NCI-H446 (cell line): ENCODE measurements at places on chromosomes 7 and 10.

DNA sequence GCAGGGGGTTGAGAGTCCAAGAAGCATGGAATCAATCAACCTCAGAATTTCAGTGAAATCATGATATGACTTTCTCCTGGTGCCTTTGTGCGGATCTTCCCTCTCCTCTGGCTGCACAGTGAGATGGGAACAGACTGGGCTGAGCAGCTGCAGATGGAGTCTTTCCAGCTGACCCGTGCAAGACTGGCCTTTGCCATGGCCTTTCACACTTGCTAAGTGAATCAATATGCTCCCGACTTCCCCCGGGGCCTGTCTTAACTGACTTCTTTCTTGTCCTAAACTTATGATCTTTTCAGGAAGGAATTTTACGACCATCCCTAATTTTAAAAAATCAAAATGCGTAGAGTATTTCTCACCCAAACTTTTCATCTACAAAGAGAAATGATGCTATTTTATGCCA, 469.9 kb downstream of the GALNT17 start:
- no peak for DNase-seq

- DNase-seq, result no peak
Measured at GRCh38 chr10:90916392-90917237, 4.3 kb downstream of the ANKRD1 start.

GRCh38 chr10:7967035-7967434, 87.5 kb upstream of the GATA3 start:
- no peak for DNase-seq

GRCh38 chr10:120132811-120133210, 240.3 kb downstream of the SEC23IP start:
- DNase-seq, result no peak

- DNase-seq, result no peak
Measured at GRCh38 chr10:62760401-62760800, 44.1 kb upstream of the ADO start.

GRCh38 chr7:158272091-158272490, 315.5 kb downstream of the PTPRN2 start:
- no peak for DNase-seq

DNA sequence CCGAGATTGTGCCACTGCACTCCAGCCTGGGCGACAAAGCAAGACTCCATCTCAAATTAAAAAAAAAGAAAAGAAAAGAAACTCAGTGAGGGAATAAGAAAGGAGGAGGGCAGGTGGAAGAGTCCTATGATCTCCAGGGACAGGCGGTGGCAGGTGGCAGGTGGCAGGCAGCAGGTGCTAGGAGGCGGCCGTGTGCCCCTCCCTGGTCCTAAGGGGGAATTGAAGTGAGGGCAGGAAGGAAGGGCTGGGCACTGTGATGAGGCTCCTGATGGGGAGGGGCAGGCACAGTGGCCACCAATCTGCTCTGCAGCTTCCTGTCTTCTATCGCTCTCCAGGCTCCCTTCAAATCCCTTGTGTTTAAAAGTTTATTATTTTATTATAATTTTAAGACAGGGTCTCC, 41.2 kb upstream of the UBE3C start:
- DNase-seq, result no peak

DNA sequence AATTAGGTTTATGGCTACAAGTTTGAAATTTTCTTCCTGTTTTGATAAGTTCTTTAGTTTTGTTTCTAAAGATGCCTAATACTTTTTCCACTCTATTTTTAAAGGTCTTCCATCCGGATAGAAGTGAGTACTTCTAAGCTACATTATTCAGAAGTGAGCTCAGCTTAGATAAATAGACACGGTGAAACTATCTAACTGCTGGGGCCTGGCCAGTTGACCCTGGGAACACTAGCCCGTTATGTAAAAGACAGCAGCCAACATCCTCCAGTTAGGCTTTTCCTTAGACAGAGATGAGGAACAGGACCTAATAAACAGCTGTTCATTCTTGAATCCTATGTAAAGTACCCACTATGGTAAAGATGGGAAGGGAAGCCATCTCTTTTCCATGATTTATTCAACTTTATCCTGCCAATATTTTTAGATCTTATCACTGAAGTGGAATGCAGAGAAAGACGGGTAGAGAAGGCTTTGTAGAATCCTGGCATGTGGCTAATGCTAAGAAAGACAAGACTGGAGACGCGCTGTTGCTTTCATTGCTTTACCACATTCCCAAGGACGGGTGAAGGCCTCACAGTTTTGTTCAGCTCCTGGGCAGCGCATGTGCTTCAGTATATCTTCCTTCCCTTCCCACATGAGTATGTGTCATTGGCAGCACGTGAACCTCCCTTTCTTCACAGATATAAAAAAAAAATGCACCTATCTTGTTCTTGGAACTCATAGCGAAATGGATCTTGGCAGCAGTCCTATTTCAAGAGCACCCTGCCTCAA, 340.0 kb upstream of the MEOX2 start:
- peak; percentile 20 for DNase-seq

DNA sequence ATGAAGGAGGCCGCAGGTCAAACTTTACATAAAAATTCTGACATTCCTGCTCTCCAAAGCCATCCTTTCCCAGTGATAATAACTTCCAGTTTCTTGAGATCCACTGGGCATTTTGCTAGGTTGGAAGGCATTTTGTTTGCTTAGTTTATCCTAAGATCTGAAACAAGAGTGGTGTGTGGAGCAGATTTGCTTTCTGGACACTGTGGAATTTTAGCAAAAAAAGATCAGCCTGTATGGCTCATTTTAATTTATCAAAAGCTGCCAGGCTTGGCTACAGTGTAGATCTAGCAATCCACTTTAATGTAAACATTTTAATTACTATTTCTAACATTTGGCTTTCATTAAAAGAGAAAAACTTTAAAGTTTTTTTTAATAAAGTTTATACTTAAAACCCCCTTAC, 124.8 kb downstream of the SAMD9 start:
- DNase-seq, result no peak

- DNase-seq, result no peak
Measured at GRCh38 chr10:31756729-31757110, 171.9 kb downstream of the ARHGAP12 start.

- DNase-seq, result no peak
Measured at GRCh38 chr10:79435271-79436065, 10.0 kb downstream of the ZCCHC24 start.

DNA sequence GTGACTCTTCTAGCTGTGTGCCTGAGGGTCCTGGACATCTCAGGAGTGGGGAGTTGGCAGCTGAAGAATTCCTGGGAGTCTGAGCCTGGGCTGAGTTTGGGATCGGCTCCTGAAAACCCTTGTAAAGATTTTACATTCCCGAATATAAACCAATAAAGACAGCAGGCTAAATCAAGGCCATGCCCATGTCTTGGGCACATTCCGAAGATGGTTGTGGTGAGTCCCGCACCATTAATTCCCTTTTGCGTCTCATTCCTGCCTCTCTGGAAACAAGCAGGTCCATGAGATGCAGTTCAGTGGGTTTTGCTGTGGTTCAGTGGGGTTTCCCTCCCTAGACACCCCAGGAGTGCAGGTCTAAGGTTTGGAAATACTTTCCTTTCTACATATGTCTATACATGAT, 90.9 kb downstream of the COL26A1 start:
- no peak for DNase-seq

GRCh38 chr7:128867241-128867640, 4.6 kb downstream of the ATP6V1F start:
- DNase-seq, result no peak

DNA sequence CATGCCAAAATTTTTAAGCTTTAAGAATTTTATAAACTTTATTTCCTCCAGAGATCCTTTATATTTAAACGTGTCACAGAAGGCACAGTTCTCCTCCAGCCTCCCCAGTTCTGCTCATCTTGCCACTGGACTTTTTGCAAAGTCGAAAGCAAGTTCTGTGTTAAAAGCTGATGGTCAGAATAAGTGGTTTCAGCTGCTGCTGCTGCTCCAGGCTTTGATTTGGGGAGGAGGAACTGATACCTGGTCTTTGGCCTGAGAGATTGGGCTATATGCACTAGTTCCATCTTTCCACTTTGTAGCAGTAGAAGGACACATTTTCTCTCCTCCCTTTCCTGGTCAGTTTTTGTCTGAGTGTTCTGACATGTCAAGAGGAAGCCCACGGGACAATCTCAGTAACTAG, 435.9 kb upstream of the PHF14 start:
- no peak for DNase-seq

- no peak for DNase-seq
Measured at GRCh38 chr7:139183878-139184338, 47.1 kb upstream of the UBN2 start.

- no peak for DNase-seq
Measured at GRCh38 chr7:44615793-44616192, 9.4 kb downstream of the OGDH start.

DNA sequence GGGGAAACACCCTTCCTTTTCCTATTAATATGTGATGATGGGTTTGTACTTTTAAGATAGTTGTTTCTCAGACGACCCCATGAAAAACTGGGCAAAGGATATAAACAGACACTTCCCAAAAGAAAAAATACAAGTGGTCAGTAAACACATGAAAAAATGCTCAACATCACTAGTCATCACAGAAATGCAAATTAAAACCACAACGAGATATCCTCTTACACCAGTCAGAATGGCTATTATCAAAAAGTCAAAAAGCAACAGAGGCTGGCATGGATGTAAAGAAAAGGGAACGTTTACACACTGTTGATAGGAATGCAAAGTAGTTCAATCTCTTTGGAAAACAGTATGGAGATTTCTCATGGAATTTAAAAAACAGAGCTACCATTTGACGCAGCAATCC, 111.4 kb upstream of the ZEB1 start:
- no peak for DNase-seq

GRCh38 chr10:133151543-133151972, 8.5 kb upstream of the KNDC1 start:
- no peak for DNase-seq

DNA sequence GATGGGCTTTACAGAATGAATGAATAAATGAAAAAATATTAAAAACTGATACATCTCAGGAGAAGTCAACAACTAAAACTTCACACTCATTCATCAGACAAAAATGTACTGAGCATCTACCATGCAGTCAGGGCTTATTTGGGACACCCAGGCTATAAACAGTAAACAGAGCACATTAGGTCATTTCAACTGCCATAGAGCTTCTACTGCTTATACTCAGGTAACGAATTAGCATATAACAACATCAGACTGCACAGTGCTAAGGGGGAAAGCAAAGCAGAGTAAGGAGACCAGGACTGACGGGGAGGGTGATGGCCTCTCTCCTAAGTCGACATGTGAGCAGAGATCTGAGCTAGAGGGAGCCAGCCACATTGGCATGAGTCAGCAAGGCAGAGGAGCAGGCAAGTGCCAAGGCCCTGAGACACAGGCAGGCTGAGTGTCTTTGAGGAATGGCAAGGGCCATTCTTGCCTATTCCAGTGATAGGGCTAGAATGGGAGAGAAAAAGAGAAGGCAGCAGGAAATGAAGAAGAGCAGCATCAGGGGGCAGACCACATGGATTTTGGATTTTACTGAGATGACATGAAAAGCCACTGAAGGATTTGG, 528.9 kb downstream of the PARD3 start:
- peak; percentile 2 for DNase-seq

DNA sequence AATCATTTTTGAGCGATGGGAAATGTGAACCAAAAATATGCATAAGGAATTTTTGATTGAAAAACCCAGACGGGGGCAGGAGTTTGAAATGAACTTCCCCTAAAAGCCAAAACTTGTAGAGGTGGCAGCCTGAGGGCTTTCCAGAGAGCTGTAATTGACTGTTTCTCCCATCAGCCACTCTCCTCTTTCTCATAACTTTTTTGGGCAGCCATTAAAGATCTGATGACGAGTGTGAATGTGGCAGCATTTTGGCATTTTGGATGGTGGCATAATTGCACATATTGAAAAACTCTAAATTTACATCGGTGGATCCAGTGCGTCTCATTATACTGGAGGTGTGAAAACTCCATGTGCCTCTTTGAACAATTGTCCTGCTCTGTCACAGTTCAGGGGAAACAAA, 159.0 kb downstream of the CUX1 start:
- no peak for DNase-seq

- no peak for DNase-seq
Measured at GRCh38 chr10:121654021-121654545, 55.8 kb upstream of the FGFR2 start.

DNA sequence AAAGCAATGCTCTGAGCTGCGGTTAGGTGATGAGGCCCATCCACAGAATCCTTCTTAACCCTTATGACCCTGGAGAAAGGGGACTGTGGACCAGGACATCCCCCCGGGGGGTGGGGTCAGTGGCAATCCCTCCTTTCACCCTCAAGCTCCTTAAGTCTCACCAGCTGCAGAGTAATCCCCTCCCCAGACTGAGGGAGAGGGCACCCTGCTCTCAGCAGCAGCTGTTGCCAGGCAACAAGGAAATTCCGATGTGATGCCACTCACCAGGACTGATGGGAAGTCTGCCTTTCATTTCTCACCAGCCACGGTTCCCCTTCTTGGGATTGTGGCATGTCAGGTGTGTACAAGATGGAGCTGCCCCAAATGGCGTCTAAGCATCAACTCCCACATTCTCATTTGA, 129.6 kb downstream of the DOCK1 start:
- DNase-seq, result no peak

DNA sequence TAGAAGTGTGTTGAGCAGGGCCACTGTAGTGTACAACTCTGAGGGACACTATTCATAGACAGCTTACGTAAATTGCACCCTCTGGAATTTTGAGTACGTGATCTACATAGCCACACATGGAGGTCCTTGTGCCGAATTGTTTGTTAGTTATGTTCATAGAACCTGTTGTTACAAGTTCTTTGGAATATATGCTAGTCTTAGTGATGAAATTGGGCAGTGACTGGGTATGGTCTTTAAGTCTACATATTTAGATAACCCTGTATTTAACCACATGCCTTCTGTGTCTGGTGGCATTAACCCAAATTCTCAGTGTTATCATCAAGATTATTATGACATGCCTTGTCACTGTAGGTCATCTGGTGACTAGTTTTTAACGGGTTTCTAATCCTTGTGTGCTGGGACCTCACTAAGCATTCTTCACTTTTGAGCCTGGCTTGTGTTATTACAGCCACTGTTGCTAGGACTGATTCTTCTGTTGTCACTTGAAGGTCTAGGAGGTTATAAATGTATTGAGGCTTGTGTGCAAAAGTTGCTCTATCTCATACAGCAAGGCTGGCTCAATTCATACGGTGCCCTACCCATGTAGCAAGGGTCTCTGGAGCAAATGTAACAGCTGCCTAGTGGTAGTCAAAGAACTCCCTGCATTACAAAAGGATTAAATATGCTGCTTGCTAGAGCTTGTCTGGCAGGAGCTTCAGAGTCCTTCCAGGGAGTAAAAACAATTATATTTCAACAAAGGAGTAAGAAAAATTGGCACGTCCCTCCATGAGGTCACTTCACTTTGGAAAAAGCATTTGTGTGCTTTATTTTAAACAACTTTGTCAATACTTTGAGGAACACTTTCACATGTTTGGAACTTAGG, 65.4 kb downstream of the CDK14 start:
- peak; percentile 18 for DNase-seq

GRCh38 chr10:4144817-4145216, 359.8 kb upstream of the KLF6 start:
- DNase-seq, result no peak

- DNase-seq, result no peak
Measured at GRCh38 chr10:113221756-113222168, 271.7 kb downstream of the TCF7L2 start.

GRCh38 chr7:35545831-35546230, 149.1 kb downstream of the HERPUD2 start:
- DNase-seq, result no peak
